ENCODE measurements at places on chromosomes 11 and 22. TPM values are rescaled to one million over a fixed set of nuclear protein-coding genes. Genes with fewer than 3 reads are reported as not detected.

The GLYATL1 gene
- not detected for total RNA-seq

The VSIG10L2 gene
- not detected for total RNA-seq

The NRIP3 gene
- total RNA-seq = 0.91 TPM

The ADAMTS8 gene
- total RNA-seq = not detected

The OR6A2 gene
- not detected for total RNA-seq

The UBE2L3 gene
- 57.3 TPM for total RNA-seq

The PRCP gene
- 17.3 TPM for total RNA-seq

The NEFH gene
- 6.0 TPM for total RNA-seq

The DDX25 gene
- total RNA-seq = 0.50 TPM

The CD59 gene
- 54.1 TPM for total RNA-seq

The C11orf21 gene
- 28.3 TPM for total RNA-seq

The CELSR1 gene
- total RNA-seq = 0.06 TPM

The INPP5J gene
- total RNA-seq = not detected

The PHOX2A gene
- not detected for total RNA-seq

The SLC6A5 gene
- total RNA-seq = not detected

The KDM4E gene
- not detected for total RNA-seq

The SLC17A6 gene
- total RNA-seq = not detected

The WNT11 gene
- 0.96 TPM for total RNA-seq
